Globus pallidus (tissue), 1 donor: ENCODE measurements at places on chromosomes 6 and 20.
A peak's percentile ranks its signal among the peaks of the same experiment; 100 is the strongest.

DNA sequence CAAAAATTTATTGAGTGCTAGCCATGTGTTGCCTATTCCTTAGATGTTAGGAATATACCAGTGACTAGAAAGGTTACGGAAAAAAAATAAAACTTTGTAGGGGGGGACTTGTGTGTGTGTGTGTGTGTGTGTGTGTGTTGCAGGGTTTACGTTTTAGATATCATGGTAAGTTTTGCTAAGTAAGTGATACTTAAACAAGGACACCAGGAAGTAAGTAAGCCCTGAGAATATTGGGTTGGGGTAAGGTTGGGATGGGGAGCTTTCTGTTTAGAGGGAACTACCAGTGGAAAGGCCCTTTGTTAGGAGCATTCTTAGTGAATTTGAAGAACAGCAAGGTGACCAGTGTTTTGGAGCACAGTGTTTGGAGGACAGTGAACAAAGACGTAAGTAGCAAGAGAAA, 30.3 kb downstream of the NCOA3 start:
- DNase-seq, result no peak

DNA sequence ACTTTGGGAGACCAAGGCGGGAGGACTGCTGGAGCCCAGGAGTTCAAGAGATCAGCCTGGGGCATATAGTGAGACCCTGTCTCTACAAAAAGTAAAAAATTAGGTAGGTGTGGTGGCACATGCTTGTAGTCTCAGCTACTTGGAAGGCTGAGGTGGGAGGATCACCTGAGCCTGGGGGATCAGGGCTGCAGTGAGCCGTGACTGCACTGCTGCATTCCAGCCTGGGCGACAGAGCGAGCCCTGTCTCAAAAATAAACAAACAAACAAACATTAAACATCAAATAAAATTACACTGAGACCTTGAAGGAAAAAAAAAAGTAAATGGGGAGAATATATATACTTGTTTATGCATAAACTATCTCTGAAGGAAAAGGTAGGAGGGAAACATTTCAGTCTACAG, 387.8 kb downstream of the ZFAND3 start:
- DNase-seq, result no peak

GRCh38 chr6:36754582-36755434, 57.2 kb downstream of the RAB44 start:
- no peak for DNase-seq

DNA sequence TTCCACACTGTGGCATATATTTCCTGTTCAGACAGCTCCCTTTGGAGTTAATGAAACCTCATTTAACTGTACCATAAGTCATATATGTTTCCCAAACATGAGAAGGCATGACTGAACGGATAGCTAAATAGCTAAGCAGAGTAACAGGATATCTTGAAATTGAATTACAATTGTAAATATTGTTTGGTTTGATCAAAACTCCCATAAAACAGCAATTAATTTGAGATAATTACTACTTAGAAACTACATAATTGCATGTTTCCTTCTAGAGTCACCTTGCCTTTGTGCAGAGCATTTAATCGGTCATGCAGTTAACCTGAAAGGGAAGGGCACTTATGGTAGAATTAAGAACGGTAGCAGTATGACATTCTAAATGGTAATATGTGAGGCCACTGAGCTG, 179.0 kb upstream of the MAP3K7 start:
- DNase-seq, result no peak

GRCh38 chr20:54464003-54464402, 11.4 kb upstream of the DOK5 start:
- DNase-seq, result no peak

GRCh38 chr20:43727980-43728590, 1.3 kb upstream of the GTSF1L start:
- no peak for DNase-seq

DNA sequence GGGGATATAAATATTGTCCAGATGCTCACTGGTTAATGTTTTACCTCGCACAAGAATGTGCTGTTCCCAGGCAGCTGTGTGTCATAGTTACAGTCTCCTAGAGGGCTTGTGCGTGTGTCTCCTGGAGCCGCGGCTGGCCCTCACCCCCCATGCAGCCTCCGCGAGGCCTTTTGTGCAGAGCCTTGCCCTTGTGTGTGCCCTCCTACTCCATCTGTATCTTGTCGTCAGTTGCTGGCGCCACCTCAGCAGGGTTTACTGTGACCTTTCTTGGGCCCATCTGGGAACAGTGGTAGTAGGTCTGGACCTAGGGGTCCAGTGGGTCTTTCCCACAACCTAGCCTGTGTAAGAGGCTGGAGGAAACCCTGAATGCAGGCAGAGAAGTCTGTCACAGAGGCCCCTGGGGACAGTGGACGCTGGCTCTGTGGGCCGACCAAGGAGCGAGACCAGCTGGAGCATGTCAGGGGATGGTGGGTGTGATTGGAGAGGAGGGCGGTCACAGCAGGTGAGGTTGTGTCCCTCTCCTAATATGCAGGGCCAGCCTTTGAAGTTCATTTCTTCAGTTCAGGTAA, 35.2 kb downstream of the PPP1R14C start:
- DNase-seq, result no peak

- no peak for DNase-seq
Measured at GRCh38 chr6:71388068-71388744, 99.6 kb downstream of the OGFRL1 start.

GRCh38 chr6:105135907-105136430, 43.8 kb downstream of the POPDC3 start:
- DNase-seq, result peak; percentile 40

DNA sequence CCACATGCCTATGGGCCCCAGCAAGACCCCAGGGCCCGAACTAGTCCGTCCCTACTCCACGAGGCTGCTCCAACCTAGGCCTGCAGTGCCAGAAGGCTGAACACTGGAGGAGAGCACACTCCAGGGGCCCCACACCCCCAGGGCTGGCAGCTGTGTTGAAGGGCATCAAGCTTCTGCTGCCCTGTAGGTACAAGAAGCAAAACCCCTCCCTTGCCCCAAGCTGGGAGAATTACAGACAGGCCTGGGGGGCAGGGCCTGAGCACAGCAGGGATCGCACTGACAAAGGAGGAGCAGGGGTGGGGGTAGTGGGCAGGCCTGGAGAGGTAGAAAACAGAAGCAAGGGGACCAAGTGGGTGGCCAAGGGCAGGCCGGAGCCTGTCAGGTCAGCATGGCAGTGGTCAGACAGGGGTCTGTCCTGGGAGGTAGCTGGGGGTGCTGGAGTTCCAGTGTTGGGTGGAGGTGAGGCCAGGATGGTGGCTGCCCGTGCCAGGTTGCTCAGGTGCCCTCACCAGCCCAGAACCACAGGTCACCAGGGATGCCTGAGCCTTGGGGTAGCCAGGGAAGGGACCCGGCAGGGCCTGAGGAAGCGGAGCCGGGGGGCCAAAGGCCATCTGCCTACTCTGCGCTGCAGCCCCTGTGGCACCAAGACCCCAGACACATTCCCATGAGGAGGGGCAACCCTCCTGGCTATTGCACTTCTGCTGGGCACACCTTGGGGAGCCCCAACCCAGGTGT, 2.9 kb upstream of the UCKL1 start:
- DNase-seq, result no peak

DNA sequence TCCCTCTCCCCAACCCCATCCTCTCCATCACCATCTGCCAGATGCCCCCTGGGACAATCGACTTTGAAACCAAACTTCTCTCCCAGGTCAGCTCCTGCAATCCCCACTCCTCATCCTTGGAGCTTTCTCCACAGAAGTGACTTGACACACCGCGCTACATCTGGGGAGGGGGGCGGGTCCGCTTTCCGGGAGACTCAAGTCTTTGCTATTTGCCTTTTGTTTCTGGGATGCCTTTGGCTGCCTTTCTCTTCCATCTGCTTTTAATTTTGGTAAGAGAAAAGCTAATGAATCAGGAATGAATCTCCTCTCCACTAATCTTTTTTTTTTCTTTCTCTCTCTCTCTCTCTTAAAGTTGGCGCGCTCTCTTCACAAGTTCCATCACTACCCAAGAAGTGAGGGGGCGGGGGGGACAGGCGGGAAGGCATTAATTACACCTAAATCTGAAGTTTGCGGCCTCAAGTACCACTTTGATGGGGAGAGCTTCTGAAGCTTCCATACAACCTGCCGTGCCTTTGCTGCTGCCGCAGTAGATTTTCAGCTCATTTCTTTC, 664 bp upstream of the TPBG start:
- DNase-seq, result no peak

- no peak for DNase-seq
Measured at GRCh38 chr6:51016489-51016888, 197.8 kb downstream of the TFAP2B start.

DNA sequence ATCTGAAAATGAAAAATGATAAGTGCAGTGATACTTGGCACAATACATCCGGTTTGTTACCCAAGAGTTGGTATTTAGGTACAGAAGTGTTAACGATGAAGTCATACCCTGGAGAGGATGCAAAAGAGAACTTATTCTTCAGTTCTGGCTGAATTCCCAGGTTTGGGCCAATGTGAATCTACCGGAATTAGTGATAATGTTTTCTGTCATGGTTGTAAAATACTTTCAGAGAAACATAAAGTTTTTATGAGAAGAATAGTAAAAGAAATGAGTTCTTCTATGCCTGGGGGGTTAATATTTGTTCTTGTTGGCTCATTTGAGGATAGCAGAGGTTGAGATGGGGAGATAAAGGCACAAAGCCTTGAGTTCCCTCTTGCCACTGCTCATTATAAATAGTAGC, 509.9 kb upstream of the POU3F2 start:
- peak; percentile 46 for DNase-seq

DNA sequence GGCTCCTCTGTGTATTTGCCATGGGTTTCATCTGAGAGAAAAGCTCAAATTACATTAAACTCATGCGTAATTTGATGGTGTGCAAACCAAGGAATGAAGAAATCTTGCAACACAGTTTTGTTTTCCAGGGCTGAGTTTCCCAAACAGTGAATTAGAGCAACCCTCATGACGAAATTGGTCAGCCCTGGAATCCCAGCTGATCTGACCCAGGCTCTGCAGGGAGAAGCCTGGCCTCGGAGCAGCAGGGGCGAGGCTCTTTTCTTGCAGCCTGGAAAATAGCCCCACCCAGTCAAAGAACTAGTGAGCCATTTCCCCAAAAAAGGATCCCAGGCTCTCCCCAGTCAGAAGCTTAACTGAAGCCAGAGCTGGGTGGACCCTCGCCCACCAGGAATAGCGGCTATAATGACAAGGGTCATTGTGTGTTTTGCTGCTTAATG, 107.3 kb upstream of the SNX9 start:
- no peak for DNase-seq

GRCh38 chr6:76694795-76695194, 622.3 kb upstream of the IMPG1 start:
- DNase-seq, result no peak

DNA sequence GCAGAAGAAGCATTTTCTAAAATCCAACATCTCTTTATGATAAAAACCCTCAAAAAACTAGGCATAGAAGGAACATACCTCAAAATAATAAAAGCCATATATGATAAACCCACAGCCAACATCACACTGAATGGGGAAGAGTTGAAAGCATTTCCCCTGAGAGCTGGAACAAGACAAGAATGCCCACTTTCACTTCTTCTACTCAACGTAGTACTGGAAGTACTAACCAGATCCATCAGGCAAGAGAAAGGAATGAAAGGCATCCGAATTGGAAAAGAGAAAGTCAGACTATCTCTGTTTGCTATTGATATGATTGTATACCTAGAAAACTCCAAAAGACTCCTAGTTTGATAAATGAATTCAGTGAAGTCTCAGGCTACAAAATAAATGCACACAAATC, 7.9 kb upstream of the CDK19 start:
- no peak for DNase-seq

DNA sequence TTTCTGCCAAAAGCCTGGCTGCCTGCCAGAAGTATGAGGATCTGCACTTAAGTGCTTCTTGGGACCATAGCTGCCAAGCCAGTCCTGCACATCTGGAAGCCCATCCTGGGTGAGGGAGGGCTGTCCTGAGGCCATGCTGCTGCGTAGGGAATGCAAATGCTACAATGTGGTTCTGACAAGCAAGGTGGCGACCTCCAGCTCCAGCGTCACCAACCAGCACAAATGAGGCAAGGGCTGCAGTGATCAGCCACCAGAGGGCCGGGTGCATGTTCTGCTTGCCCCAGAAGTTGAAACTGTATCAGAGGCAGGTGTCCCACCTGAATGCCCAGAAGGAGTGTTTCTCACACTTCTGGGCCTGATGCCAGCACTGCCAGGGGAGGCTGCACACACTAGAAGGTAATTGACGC, 99.1 kb upstream of the KCNQ5 start:
- DNase-seq, result no peak

GRCh38 chr6:32086661-32087573, 22.2 kb downstream of the TNXB start:
- no peak for DNase-seq

DNA sequence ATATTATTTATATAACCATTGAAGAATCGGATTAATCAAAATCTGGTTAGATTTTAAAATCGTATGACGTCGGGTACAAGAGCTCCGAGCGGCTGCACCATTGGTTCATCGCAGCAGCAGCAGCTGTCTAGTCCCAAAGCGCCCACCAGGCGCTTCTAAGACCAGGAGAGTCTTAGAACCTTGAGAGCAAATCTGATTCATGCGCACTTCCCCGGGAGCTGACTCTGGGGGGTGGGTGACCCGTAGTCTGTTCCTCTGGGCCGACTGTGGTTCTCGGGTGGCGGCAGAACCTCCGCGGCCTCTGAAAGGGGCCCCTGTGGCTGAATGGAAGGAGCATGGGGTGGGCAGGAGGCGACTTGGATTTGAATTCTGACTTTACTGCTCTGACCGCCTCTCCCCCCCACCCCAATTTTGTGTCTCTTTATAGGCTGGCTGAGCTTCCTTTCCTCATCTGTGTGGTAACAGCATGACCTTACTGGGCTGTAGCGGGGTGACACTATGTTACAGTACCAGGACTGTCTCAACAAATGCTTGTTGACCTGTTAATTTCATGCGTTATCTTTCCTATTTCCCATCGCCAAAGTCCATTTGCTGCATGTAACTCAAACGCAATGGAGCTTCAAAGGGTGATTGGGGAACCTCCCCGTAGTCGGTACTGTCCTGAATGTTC, 119.7 kb downstream of the RTN4IP1 start:
- DNase-seq, result no peak

GRCh38 chr6:4344317-4344899, 209.0 kb upstream of the ECI2 start:
- no peak for DNase-seq
